ENCODE measurements at places on chromosomes 1 and 21.

GRCh38 chr21:35719080-35719479, 341.2 kb downstream of the SETD4 start:
- DNase-seq, result no peak

DNA sequence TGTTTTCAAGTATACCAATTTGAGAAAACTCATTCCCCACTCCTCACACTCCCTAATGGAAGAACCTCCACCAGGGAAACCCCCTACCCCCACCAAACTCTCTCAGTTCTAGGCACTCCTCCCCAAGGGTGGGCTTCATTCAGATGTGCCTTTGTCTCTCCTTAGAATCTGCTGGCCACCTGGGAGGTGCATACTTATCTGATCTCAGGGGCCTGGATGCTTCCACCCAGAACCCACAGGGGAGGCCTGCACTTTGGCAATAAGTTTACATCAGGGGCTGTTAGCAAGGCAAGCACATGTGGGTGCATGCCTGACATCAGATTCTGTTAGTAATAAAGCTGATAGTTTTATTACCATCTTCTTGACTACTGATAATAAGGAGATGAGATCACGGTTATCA, 32.5 kb upstream of the SLAMF9 start:
- no peak for DNase-seq

- no peak for DNase-seq
Observed at GRCh38 chr21:44424608-44425306, 30.6 kb upstream of the LRRC3 start.

DNA sequence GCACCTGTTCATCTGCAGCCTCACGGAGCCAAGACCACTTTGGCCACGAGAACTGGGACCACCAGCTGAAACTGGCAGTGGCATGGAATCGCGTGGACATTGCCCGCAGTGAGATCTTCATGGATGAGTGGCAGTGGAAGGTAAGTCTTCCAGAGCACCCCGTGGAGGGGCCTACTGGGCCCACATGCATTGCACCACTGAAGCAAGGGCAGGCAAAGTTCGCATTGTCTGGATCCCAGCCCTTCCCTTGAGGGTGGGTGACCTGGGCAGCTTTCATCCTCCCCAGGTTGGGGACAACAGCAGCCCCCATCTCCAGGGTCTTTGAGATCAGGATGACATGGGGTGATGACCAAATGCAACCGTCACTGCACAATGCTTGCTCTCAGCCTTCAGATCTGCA, 37.5 kb downstream of the TRPM2 start:
- DNase-seq, result no peak

Measured in D341Med (cell line).